NCI-H460 (cell line): ENCODE measurements at places on chromosomes 11 and 22.
A peak's percentile ranks its signal among the peaks of the same experiment; 100 is the strongest.

DNA sequence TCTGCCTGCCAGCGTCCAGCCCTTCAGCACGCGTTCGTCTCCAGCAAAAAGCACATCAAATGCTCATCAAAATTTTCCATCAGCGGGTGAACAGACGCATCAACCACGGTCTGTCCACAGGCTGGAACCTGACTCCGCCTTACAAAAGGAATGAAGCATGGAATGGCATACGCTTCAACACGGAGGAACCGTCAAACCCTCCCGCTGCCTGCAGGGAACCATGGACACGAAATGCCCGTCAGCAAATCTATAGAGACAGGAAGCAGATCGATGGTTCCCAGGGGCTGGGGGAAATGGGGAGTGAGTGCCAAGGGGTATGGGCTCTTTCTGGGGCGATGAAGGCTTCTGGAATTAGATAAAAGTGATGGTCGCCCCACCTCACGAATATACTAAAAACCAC, 16.2 kb downstream of the TSSC4 start:
- no peak for DNase-seq

GRCh38 chr11:95443386-95443785, 212.4 kb upstream of the SESN3 start:
- no peak for DNase-seq

DNA sequence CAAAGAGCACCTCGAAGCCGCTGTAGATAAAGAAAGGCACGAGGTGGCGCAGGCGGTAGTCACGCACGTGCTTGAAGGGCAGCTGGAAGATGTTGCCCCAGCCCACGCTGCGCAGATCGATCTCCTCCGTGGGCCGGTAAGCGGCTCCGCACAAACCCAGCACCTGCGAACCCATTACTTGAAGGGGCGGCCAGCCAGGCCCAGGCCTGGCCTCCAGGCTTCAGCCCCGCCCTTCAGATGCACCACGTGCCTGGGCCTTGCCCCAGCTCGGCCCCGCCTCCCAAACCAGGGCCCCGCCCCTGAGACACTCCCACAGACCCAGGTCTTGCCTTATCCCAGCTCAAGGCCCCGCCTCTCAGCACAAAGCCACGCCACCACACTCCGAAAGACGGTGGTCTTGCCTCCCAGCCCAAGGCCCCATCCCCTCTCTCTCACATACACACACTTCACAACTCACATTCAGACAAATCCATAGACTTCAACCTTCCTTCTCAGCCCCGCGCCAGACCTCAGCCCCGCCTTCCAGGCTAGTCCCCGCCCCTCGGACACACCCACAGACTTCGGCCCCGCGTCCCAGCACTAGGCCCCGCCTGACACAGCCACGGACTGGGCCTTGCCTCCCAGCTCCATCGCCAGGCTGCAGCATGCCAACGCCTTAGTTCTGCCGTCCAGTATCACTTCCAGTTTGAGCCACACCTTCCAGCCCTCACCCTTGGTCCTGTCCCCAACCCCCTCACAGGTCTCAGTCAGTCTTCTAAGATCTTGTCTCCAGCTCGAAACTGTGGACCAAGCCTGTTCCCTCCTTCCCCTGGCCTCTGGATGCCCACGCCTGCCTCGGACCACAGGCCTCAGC, 7.0 kb downstream of the UNC93B1 start:
- DNase-seq = peak; percentile 79

- no peak for DNase-seq
Observed at GRCh38 chr11:36394926-36395325, 98.8 kb downstream of the PRR5L start.

DNA sequence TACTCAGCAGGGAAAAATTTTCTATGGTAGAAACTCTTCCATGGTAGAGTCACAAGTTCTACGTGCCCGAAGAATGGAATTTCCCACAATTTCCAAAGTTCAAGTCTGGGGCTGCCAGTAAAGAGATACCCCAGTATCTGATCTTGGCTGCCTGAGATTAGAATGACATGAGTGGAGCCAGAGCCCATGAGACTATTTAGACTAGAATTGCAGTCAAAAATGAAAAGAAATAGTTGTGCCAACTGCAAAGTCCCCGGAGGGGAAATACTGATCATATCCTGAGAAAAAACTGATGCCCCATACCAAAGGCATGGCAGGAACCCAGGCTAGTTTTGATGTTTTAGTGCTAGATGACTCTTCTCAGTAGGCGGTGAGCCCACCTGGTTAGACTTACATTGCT, 11.2 kb downstream of the MAJIN start:
- no peak for DNase-seq

DNA sequence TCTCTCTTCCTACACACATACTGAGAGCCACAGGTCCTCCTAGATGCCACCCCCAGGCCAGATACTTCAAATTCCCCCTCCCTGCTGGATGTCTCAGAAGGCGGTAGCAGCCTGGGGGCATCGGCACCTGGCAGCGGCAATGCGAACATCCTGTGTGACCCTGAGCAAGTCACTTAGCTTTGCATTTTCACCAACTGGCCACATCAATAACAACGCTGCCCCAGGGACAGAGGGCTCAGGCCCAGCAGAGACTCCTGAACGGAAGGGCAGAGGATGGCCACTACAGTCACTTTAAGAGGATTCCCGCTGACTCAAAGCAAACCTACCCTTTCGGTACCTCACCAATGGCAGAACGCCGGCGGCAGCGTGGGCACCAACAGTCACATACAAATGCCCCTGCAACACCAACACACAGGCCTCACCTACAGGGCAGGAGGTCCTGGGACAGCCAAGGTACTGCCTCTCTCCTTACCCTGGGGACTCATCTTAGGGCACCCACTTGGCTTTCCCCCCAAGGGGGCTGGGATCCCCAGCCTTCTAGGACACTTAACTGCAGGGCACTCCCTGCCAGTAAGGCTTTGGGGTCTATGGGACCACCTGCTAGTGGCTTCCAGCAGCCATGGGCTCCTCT, 1.6 kb downstream of the LMO1 start:
- DNase-seq = no peak

- no peak for DNase-seq
Observed at GRCh38 chr11:112735470-112735869, 225.8 kb upstream of the NCAM1 start.

DNA sequence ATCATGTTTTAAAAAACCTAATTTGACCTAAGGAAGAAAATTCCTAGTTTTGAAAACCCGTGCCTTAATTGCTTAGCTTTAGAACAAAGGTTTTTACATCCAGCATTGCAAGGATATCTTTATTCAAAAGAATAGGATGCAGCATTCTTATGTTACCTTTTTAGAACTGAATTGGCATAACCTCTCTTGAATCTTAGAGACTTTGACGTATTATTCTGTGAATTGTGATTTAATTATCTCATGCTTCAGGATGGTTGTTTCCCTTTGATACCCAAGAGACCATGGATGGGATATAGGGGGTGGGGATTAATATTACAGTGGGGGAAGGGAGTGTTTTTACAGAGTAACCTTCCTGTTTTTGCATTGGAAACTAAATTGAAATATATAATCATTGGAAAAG, 49.4 kb downstream of the ARHGEF12 start:
- DNase-seq = no peak

DNA sequence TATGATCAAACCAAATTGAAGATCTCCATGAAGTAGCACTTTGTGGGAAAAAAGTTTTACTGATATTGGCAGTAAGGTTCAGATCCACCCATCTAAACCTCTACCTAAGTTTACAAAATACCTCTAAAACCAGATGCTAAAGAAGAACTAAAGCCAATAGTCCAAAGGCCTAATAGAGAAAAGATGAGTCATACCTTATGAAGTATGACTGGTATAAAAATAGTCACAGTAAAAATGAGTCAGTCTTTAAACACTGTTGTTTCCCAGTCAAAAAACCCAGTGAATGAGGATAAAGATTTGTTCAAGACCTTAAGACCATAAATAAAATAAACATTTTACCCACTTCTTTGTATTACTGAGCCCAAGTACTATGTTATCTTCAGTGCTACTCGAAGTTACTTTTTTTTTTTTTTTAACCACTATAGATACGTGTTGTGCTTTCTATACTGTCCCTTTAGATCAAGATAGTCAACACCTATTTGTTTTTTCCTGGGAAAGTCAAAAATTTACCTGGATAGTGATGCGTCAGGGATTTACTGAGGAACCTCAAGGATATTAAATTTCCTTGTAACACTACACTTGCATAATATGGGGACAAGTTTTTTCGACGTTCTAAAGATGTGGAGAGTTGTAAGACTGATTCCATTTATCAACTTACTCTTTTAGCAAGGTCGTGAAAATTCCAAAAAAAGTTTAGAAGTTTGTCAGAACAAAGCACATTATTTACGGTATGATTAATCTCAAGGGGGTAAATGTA, 87.3 kb downstream of the CCDC73 start:
- DNase-seq = peak; percentile 27

DNA sequence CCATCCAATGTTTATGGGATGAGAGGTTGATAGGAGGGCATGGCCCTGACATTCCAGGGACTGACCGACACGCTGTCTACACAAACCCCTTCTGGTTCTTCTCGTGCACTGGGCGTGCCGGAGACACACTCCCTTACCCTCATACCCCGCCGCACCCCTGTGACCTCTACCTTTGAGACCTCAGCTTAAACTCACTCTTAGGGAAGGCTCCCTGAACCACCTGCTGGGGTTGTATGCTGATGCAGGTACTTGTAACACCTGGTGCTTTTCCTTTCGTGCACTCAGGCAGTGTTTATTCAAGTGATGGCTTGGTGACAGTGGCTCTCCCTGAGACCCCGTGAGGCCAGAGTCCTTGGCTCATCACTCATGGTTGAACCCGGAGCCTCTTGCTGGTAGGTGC, 12.0 kb downstream of the PPARA start:
- DNase-seq = no peak

DNA sequence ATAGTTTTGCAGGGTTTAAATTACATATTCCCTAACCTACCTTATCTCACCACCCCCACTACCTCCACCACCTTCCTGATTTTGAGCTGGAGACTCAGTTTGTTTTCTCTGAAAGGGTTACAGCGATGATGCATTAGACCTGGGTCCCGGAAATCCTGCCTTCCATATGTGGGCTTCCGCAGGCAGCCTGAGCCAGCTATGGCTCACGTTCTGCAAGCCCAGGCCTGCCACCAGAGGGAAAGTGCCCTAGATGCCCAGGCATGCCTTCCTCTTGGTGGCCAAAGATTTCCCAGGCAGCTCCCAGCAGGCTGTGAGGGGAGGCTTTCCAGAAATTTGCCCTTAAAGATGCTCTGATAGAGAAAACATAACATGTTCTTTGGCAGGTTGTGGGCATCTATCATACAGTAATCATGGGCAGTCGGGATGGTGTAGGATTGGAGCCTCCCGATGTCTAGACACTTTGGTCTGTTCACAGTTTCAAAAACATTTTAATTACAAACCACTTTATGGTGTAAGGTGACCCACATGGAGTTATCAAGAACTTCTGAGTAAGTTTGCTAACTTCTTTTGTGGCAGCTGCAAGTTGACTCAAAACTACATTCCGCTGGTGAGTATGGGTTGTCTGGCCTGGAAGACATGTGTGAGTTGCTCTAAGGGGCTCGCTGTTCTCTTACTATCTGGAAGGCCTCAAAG, 79.3 kb downstream of the MICAL2 start:
- DNase-seq = no peak

DNA sequence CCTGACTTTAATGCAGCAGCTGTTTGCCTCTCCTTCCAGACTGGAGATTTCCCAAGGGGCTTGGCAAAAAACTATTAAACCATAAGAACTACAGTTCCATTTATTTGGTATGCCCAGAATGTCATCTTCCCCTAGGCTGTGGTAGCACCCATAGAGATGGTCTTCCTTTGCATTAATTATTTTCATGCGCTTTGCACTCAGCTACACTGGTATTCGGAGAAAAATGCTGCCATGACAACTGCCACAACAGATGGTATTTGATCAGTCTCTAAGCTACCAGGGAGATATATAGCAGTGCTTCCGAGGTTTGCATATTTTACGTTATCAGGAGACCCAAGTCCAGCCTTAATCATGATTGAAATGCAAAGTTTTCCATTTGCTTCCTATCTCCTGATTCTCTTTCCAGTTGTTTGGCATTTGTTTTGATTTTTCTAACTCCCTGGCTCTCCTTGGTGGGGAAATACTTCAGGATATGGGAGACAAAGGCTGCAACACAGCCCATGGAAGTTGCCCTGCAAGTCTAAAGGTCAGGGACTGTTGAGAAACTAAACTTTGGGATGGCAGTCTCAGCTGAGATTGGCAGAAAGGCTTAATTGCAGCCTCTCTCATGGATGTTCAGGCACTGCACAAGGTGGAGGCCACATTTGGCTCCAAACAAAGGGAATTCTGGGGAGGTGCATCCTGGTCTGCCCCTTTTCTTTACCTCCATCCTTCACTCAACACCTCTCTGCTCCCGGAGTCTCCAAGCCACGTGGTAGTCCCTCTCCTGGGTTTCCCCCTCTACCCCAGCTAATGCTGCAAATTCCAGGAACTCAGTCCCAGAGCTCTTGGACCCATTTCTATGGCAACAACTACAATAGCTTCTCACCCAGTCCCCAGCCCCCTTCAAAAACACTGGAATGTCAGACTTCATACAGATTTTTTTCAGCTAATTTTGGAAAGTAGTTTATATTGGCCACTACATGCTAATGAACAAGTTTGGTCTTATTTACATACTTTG, 151.8 kb downstream of the NAV2 start:
- DNase-seq = no peak

- DNase-seq = no peak
Observed at GRCh38 chr11:124359566-124359965, 24.7 kb downstream of the OR8B2 start.

DNA sequence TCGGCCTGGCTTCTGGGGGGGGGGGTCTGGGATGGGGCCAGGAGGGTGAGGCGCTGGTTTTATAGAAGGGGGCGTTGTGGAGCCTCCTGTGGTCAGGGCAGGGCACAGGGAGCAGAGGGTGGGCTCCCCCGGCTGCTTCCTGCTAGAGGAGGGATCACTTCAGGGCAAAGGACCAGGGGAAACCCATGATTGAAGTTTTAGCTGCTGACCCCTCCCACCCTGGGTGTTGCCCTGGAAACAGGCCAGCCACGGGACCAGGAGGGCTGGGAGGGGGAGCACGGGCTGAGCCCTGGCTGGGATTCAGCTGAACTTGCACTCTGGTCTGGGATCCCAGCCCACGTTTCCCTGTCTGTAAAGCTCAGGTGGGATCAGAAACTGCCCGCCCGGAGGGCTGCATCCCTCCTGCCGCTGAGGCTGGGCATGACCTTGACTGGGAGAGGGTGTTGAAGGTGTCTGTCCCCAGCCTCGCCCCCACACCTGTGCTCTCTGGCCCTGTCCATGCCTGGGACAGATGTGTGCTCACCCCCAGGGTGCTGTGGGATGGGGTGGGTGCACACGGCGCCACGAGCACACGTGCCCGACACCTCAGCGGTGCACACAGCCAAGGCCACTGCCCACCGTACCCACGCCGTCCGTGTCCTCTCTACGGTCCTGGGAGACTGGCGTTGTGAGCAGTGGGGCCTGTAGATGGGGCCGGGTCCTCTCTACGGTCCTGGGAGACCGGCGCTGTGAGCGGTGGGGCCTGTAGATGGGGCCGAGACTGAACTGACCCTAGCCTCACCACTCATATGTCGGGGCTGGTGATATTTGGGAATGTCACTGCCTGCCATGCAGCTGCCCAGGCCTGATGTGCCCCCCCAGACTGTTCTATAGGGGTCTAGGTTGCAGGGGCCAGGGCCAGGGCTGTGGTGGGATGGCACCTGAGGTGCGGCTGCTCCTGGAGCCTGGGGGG, 2.3 kb downstream of the TSPAN4 start:
- peak; percentile 61 for DNase-seq
